ENCODE measurements at places on chromosomes 1 and 21.
A peak's percentile ranks its signal among the peaks of the same experiment; 100 is the strongest.

DNA sequence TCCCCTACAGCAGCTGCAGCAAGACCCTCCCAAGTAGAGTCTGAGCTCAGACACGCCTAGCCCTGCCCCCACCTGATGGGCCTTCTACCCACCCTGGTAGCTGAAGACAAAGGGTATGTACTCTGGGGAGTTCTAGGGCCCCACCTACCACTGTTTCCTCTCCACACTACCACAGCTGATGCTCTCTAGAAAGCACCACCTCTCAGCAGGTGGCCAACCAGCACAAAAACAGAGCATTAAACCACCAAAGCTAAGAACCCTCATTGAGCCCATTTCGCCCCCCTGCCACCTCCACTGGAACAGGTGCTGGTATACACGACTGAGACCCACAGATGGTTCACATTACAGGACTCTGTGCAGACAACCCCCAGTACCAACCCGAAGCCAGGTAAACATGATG lies 258.9 kb downstream of the SETD4 start:
- peak; percentile 43 for DNase-seq

DNA sequence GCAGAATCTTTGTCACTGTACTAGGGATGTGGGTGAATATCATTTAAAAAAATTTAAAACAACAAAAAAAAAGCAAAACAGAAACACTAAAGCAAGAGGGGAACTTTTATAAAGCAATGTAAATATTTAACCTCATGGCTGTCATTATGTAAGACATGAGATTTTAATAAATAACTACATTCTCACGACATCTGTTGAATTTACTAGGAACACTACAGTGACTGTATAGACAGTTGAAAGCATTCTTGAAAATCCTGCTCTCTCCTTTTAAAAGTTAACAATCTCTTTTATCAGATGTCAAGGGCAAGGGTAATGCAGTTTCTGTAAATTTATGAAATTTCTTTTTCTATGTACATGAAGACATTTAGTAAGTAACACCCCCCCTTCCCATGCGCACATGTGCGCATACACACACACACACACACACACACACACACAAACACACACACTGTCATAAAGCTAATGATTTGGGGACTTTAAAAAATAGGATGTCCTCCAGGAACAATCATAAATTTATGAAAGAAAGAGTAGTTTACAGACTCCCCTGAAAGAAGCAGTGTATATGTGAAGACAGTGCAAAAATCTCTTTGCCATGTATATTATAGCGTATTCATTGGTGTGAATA lies 51.7 kb downstream of the PROX1 start:
- no peak for DNase-seq

DNA sequence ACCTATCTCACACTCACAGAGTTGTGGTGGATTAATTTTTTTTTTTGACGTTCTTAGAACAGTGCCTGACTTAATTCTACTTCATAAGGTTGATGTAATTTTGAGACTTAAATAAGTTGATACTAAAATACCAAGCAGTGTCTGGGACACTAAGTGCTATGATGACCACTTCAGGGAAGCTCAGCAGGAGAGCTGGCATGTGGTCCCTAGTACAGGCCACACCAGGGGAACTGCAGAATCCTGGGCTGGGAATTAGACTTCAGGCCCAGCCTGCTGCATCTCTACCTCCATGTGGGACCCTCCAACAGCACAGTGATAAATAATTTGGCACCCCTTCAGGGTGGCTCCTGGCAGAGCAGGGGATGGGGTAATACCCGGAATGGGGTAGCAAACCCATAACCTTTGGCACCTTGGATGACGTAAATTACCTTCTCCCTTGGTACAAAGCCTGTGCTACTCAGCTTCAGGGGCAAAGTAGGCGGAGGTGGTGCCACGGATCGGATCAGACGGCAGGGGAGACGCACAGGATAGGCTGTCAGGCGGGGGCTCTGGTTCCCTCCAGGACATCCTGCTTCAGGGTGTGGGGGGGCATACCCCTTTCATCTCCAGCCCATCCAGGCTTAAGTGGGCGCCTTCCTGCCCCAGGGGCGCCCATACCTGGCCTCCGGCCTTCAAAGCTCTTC lies 4.8 kb downstream of the MFSD2A start:
- DNase-seq: peak; percentile 91

DNA sequence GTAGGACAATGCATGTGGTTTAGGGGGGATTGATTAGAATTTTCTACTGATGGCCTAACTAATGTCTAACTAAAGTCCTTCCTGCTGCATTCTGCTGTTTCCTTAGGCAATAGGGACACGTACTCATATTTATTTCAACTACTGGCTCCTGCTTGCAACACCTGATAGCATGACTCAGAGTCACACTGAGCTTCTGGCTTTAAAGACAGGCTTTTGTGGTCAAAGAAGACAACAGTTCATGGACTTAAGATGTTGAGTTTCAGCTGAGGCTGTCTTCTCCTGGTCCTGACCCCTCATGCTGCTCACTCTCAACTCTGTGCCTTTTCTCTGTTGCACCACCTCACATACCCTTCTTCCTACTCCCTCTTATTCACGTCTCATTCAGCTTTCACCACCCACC lies 29.1 kb upstream of the TRABD2B start:
- no peak for DNase-seq

- no peak for DNase-seq
These were observed 361.5 kb upstream of the AJAP1 start for GRCh38 chr1:4292861-4293260.

GRCh38 chr1:245285168-245285567 lies 130.4 kb downstream of the KIF26B start:
- no peak for DNase-seq

- DNase-seq: peak; percentile 13
These were observed 83.6 kb upstream of the SLC25A33 start for GRCh38 chr1:9455487-9456234.

DNA sequence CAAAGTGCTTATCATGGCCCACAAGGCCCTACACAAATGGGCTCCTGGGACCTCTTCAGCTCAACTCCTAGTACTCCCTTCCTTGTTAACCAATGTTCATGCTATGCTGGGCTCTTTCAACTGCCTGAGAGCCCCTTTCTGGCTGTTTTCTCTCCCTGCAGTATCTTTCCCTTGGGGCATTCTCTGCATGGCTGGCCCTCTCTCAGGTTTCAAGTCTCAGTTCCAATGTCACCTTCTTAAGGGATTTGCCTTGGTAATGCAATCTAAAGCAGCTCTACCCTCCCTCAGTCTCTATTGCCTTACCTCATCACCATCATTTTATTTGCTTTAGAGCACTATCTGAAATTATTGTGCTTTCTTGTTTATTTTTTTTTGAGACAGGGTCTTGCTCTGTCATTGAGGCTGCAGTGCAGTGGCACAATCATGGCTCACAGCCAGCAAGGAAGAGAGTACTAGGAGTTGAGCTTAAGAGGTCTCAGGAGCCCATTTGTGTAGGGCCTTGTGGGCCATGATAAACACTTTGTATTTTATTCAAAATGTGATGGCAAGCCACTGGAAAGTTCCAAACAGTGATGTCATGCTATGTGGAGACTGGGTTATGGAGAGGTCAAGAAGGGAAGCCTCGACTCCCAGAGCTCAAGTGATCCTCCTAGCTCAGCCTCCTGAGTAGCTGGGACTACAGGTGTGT lies 63.4 kb upstream of the SRSF10 start:
- DNase-seq: peak; percentile 44

- no peak for DNase-seq
These were observed 767.1 kb upstream of the PRMT6 start for GRCh38 chr1:106289265-106289928.

DNA sequence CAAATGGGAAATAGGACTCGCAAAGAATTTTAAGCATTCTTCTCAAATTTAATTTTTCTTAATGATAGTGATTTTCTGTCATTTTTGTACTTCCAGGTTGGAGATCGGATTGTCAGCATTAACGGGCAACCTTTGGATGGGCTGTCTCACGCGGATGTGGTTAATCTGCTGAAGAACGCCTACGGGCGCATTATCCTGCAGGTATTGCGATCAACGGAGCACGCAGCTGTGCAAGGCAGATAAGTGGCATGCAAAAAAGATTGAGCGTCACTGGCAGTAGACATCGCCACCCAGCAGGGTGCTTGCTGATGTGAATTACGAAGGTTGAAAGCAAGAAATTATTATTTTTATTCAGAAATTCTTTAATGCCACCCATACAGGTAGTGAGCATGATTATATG lies 65.9 kb upstream of the L1TD1 start:
- DNase-seq: no peak

GRCh38 chr1:204223129-204223860 lies 9.5 kb upstream of the GOLT1A start:
- DNase-seq: no peak

- DNase-seq: peak; percentile 34
These were observed 142.2 kb upstream of the KRTAP19-8 start for GRCh38 chr21:31180256-31181081.

DNA sequence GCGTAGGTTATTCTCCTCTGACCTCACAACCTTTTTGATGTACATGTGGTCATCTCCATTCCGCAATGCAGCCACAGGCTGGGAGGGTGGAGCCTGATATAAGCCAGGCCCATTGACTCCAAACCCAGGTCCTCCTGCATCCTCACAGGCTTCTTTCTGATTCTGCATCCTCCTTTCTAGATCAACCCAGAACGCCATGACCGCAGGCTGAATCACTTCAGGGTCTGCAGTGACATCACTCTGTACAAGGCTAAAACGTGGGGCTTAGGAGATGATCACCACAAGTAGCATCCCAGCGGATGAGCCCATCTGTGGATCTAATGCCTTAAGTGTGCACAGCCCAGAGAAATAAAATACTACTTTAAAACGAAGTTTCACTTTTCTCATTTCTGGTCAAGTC lies 16.1 kb downstream of the EBNA1BP2 start:
- no peak for DNase-seq

DNA sequence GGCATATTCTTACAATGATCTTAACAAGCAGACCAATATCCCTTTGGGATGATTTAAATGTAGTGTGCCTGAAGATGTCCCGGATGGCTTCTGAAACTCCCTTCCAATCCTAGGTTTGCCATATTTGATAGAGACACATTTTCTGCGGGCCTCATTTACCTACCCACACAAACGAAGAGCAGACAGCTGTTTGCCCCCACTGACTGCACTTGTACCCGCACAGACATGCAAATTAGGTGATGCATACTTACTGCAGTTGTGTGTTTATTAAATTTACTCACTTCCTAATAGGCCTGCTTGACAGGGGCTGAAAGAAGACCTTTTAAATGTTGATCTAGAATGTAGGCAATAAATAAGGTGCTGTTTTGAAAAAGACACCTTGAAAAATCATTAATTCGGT lies 257.9 kb upstream of the RRP15 start:
- no peak for DNase-seq

DNA sequence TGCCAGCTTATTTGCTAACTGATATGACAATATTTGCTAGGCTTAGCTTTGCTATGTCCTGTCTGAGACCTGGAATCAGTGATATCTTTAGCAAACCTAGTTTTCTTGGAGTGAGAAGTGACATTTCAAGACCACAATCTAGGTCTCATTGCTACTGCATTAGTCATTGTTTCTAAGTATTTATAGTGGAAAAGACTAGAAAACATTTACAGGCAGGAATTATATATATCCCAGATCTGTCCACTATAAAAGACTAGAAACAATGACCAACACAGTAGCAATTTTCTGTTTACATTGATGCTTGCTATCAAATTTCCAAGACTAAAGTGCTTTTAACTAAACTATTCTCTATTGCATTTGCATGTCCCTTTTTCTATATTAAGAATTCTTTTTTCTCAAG lies 5.0 kb upstream of the RGS18 start:
- DNase-seq: no peak

- DNase-seq: no peak
These were observed 17.2 kb upstream of the OLIG2 start for GRCh38 chr21:33008333-33009051.
